Activated CD8-positive, alpha-beta memory T cell treated with anti-CD3 and anti-CD28 coated beads, Interleukin-2, amount 50 U/mL, for 48 hours (primary cell): ENCODE measurements at places on chromosomes 11 and 22.

DNA sequence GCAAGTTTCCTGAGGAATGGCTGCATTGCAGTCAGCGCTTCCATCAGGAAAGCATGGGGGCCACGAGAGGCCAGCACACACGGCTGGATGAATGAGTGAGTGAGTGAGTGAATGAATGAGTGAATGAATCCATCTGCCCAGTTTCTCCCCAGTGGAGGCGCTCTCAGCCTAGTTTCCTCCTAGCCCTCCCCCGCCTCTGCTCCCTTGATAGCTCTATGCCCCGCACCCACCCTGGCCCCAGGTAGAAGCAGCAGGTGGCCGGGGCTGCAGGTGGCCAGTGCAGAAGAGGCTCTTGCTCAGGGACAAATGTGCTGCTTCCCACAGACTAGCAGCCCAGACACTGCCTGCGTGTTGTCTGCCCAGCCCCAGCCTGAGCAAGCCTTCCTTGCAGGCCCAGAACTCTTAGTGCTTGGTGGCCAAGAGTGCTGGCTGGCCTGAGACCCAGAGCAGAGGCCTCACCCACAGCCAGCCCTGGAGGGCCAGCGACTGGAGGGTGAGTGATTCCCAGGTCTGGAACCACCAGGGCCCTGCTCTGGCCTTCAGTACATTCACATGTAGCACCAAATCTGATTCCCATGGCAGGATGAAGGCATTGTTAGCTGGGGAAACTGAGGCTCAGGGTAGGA lies 31.1 kb upstream of the PDGFB start:
- DNase-seq, result no peak

DNA sequence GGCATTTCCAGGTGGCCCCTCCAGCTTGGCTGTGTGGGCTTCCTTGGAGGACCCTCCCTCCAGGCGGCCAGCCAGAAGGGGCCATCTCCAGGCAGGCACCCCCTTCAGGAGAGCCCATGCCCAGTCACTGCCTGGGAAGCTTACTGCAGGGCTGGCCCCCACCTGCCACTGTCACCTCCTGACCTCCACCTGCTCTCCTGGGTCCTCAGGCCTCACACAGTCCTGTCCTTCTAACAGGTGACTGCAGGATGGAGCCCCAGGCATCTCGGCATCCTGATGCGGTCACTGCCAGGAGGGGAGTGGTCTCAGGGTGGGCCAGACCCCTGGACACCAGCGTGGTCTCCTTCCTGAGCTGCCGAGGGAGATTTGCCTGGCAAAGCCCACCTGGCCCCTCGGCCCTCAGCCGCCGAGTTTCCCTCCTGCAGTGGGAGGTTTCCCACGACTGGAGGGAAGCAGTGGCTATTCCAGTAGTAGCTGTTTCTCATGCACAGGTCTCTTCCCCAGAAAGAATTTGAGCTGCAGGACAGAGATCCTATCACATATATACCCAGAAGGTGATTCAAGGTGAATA lies 13.0 kb downstream of the TBX1 start:
- DNase-seq, result no peak

GRCh38 chr11:88051396-88051795 lies 123.8 kb downstream of the RAB38 start:
- DNase-seq, result no peak

DNA sequence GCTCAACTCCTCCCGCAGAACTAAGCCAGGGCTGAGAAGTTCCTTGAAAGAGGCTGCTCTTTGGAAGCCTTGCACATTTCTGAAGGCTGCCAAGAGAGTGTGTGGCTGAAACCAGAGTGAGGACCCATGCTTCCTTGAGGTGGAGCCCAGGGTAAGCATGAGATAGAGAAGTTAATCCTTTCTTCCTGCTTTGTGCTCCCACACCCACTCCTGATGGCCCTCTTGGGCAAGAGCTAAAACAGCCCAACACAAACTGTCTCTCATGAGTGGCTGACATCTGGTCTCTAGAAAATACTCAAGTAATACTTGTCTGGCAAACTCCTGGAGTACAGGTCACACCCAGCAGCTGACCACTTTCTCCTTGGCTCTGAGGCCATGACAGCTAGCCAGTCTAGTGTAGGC lies 523.7 kb downstream of the INSC start:
- no peak for DNase-seq

DNA sequence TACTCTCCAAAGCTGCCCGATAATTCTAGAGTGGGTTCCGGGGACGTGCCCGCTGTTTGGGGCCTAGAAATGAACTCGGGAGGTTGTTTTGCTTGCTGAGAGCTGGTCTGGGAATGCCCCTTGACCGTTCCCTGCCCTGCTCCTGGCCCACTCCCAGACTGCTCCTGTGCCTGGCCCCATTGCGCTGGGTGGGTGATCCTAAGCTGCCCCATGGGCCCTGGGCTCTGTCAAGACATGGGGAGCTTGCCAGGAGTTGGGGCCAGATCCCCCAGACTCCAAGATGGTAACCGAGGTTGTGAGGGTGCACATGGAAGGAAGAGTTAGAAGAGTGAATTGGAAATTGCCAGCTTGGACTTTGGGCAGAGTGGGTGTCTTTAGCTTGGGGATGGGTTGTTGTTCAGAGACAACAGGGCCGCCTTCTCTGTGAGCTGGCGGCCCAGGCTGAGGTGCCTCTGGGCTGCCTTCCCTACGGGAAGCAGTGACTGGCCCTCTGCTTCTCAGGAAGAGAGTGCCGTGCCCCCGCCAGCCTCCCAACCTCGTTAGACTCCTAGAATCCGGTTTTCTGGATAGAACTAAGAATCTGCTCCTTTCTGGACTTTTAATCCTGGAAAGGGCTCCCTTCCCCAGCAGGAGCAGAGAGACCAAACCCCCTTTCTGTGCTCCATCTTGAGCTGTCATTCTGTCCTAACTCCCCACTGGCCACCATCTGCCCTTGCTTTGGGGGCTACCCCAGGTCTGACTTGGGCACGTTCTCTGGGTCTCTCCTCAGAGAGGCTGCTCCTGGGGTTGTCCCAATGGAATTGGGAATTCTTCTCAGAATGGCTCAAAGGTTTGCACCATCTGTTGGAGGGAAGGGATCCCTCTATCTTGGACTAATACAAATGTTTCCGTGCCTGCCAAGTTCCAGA lies 1.8 kb downstream of the ST3GAL4 start:
- DNase-seq, result no peak

DNA sequence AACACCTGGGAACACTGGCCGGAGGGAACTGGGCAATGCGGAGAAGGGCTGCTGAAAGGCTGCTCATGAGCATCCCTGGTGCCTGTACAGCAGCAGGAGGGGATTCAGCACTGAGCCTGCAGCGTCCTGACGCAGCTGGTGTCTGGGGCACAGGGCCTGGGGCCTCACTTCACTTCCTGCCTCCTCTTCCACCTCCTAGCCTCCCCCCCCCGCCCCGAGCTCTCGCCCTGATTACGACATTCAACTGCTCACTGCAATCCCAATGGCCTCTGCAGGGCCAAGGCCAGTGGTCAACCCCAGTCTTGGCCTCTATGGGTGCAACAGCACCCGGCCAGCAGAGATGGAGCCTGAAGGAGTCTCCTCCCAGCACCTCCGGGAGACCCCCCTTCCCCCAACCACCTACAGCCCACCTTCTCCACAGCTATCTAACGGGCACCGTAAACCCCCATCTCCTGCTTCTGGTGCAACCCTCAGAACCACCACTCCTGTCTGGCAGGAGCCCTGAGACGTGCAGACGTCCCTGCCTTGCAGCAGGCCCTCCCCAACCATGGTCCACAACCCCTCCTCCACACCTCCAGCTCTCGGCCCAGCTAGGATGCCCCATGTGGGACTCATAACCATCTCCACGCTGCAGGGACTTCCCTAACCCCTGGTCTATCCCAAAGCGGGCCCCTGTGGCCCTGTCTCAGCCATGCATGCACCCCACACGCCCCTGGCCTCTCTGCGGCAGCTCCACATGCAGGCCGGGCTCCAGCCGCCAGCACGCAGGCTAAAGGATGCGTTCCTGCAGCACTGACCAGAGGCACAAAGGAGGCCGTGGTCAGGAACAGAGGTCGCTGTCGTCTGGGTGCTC lies 38.2 kb downstream of the BRD1 start:
- DNase-seq, result no peak

DNA sequence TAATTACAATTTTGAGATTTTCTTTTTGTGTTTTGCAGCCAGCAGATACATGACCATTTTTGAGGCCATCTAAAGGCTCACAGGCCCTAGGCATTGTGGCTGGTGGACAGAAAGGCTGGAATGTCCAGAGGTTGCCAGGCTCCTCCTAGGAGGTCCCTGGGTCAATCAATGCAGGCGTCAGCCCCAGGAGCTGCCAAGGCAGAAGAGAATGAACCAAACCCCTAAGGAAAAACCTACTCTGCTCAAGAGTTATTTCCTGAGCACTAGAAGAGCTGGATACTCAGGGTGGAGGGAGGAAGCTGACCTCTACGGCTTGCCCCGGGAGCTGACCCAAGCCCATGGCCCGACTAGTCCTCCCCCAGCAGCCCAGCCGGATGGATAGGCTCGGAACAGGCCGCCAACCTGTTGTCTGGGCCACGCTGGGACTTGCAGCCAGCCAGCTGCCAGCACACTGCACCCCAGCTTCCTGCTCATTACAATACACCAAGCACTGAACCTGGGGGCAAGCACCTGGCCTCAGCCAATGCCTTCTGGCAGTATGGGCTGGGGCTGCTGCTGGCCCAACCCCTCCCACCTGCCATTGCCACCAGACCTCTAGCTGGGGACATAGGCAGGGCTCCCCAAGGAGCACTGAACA lies 5.7 kb upstream of the SCGB1A1 start:
- no peak for DNase-seq

- no peak for DNase-seq
These were observed 70.2 kb upstream of the LMO1 start for GRCh38 chr11:8333811-8334401.

- no peak for DNase-seq
These were observed 31.0 kb downstream of the TPCN2 start for GRCh38 chr11:69079661-69080256.

DNA sequence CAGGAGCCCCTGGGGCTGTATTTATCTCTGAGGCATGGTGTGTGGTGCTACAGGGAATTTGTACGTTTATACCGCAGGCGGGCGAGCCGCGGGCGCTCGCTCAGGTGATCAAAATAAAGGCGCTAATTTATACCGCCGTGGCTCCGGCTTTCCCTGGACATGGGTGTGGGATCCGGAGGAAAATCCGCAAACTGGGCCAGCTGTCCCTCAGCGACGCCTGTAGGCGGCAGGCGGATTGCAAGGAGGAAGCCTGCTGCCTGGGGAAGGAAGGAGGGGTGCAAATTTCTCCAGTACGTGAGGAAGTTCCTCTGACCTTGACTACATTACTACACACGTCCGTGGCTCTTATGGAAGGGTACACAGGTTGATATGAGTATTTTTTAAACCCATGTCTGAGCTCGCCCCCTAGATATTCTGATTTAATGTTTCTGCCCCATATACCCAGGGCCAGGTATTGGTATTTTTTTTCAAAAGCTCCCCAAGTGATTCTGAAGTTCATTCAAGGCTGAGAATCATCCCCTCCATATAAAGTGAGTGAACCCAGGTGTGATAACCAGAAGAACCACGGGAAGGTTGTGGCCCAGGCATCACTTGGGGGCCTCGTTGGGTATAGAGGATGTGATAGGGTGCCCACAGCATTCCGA lies 2.8 kb downstream of the MYOD1 start:
- DNase-seq, result no peak

- DNase-seq, result no peak
These were observed 2.3 kb downstream of the GATD1 start for GRCh38 chr11:774873-775592.

DNA sequence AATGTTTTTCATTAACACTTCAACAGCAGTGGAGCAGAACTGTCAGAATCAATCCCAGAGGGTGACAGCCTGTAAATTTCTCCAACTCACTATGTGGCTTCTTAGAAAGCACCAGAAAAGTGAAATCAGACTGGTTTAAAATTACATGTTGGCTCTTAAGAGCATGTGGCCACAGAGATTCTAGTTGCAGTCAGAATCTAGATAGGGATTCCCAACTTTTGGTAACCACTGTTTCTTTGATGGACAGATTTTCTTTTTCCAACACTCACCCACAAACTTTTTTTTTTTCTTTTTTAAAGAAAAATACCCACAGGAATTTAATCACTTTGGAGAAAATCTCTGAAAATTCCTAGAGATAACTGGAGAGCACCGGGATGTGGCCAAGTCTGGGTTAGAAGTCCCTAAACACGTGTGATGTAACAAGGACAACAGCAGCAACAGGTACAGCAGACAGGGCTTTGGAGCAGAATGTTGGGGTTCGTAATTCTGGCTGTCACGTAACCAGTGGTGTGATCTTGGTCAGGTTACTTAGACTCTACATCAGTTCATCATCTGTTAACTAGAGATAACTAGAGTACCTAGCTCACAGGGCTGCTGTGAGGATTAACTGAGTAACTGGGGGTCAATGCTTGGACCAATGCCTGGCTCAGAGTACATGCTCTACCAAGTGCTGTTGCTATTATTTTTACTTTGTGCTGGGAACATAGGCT lies 100.1 kb downstream of the NAT10 start:
- no peak for DNase-seq

- DNase-seq, result no peak
These were observed 43.2 kb downstream of the PIK3C2A start for GRCh38 chr11:17164361-17165246.
